Glutamatergic neuron (in vitro differentiated cells): ENCODE measurements at places on chromosomes 2 and 18. TPM values are rescaled to one million over a fixed set of nuclear protein-coding genes. Genes with fewer than 3 reads are reported as not detected.

GRCh38 chr2:85750587-85751575 is 2.9 kb upstream of the ATOH8 start:
- peak; percentile 75 for DNase-seq

GRCh38 chr2:10498525-10499274 is 50.6 kb upstream of the ODC1 start:
- no peak for DNase-seq

DNA sequence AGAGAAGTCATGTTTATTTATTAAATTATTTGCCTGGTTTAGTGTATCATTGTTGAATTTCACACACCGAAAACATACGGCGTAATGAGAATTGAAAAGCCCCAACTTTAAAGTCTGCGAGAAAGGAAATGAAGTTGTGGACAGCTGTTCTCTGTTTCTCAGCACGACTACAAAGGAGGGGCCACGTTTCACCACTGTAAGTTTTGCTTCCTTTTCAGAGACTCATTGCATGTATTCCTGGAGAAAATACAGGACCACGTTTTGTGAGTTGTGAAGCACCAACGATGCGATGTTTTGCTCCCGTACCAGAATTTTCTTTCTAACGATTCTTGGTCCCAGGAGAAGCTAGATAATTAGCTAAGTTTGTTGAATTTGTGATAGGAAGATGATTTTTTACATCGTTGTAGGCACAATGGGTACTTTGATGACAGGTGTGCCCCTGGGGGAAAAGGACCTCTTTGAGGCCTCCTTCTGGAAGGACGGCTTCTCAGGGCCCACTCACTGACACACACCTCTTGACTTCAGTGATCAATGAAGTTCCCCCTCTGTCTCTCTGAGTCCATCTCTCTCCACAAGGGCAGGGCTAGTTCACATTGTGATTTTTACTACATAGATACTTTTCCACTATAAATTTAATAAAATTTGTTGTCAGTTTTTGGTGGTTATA is 23.7 kb upstream of the ACKR3 start:
- no peak for DNase-seq

DES gene
- 1.3 TPM for total RNA-seq

SNRPD1 gene
- 56.5 TPM for total RNA-seq

CEBPZ gene
- total RNA-seq, result 41.1 TPM

GRCh38 chr18:57073501-57074187 is 73.2 kb upstream of the BOD1L2 start:
- DNase-seq, result no peak

GRCh38 chr18:7923105-7923504 is 356.0 kb downstream of the PTPRM start:
- DNase-seq, result no peak

GRCh38 chr18:13359210-13359609 is 140.7 kb downstream of the LDLRAD4 start:
- DNase-seq, result no peak

PLCL1 gene
- 28.8 TPM for total RNA-seq

DNA sequence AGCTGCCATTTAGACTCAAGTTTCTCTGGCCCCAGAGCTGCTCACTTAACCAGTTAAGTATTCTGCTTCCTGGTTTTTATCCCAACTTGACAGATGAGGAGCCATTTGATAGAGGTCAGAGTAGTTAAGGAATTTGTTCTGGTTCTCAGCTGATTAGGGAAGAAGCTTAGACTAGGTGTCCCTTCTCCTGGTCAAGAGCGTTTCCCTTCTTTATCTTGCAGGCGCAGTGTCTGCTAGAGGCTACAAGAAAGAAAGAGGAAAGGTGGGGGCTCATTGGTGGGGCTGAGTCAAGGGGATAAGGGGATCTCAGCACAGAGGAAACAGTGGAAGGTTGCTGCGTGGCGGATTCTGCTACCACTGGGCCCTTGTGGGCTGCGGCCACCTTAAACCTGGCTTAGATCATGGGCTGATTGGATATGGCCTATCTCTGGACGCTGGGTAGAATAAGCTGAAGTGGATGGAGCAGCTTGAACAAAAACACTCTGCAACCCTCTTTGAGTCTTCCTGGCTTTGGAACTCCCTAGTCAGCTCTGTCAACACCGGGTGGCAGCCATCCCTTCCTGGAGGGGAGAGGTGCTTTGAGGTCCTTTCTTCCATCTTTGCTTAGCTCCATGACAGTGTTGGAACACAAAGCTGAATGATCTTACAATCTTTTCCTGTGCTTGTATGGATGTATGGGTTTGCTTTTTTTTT is 70.8 kb downstream of the QPCT start:
- DNase-seq, result no peak

DNA sequence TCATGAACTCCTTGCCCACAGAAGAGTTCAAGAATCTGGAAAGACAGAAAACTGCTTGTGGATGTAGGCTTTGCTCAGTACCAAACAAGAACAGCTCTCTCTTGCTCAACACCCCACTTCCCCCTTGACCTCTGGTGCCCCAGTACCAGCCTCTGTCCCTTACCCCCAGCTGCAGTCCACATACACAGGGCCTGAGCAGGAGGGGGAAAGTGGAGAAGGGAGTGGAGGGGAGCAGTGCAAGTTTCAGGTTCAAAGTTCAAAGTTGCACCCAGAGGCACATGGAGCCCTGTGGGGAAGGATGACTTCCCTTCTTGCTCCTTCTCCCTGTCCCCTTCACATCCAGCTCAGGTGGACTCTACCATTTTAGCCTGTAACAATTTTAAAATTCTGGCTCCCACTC is 61.1 kb upstream of the LPIN2 start:
- DNase-seq, result no peak

GRCh38 chr2:158890296-158890905 is 78.0 kb upstream of the TANC1 start:
- DNase-seq, result no peak

TUBA3E gene
- not detected for total RNA-seq

IL36A gene
- total RNA-seq, result not detected

GRCh38 chr18:25244170-25244569 is 107.8 kb downstream of the ZNF521 start:
- no peak for DNase-seq

- DNase-seq, result no peak
These were observed 17.1 kb downstream of the CREB1 start for GRCh38 chr2:207546822-207547221.

GRCh38 chr2:145652571-145653545 is 1132.9 kb upstream of the ZEB2 start:
- DNase-seq, result no peak

GRCh38 chr2:15733867-15734673 is 142.4 kb downstream of the DDX1 start:
- DNase-seq, result no peak

ABCG8 gene
- not detected for total RNA-seq

TMEM247 gene
- not detected for total RNA-seq

UGT1A8 gene
- total RNA-seq, result not detected

DNA sequence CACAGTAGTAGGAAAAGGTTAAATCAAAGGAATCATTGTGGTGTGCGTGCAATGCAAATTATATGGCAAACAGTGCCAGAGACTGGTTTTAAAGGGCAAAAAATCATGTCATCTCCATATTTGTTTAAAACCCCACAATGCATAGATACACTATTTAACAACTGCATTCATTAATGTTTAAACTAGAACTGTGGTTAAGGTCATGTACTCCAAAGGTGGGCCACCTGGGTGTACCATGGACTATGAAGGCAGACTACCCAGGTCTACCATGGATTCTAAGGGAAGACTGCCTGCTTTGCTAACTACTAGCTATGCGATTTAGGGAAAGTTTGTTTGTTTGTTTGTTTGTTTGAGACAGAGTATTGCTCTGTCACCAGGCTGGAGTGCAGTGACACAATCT is 356.3 kb downstream of the ZEB2 start:
- DNase-seq, result no peak

APOB gene
- total RNA-seq, result not detected

GRCh38 chr2:45207101-45207500 is 197.8 kb upstream of the SIX2 start:
- DNase-seq, result no peak
